Kidney (tissue), 22 donors: ENCODE measurements at places on chromosomes 6 and 20. TPM values are rescaled to one million over a fixed set of nuclear protein-coding genes. Genes with fewer than 3 reads are reported as not detected.

The FAM162B gene
- 4.3 TPM for total RNA-seq

The ACTL10 gene
- total RNA-seq = 3.0 TPM

The POLH gene
- 16.8 TPM for total RNA-seq

The HCK gene
- 24.0 TPM for total RNA-seq

The GTSF1L gene
- total RNA-seq = not detected

The NR2E1 gene
- not detected for total RNA-seq

DNA sequence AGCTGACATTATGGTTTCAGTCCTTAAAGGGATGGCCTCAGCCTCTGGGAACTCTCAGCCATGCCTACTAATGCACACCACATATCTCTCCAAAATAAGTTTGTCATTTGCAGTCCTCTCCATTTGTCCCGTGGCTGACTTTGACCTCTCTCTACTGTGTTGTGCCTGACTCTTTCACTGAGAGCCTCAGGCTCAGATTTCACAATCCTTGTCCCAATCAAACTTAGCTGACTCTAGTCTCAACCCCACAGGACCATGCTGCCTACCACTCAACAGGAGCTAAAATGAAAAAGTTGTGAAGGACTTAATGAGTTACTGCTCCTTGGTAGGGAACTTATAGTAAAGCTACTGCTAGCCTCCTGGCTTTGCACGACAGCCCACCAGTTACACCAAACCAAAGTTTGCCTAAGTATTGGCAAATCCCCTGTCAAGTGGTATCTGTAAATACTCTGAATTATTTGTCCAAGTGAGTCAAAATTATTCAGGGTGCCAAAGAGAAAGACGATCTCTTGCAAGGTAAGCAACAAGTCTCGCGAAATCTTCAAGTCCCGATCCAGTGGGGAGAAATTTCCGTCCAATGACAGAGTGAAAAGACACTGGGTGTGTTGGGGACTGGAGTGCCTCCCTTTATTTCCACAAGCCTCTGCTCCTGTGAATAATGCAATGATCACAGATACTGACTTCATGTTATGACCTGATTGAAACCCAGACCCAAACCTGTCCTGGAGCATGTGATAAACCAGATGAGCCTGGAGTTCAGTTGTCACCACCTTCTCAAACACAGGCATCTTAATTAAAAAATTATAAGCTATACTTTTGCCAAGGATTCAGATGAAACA lies 124.4 kb upstream of the FOXQ1 start:
- DNase-seq = no peak
- H3K36me3 ChIP-seq = no peaks in the 10 kb centered on the region
- H3K4me3 ChIP-seq = no peak overlapping the region
- H3K27ac ChIP-seq = no peak overlapping the region

DNA sequence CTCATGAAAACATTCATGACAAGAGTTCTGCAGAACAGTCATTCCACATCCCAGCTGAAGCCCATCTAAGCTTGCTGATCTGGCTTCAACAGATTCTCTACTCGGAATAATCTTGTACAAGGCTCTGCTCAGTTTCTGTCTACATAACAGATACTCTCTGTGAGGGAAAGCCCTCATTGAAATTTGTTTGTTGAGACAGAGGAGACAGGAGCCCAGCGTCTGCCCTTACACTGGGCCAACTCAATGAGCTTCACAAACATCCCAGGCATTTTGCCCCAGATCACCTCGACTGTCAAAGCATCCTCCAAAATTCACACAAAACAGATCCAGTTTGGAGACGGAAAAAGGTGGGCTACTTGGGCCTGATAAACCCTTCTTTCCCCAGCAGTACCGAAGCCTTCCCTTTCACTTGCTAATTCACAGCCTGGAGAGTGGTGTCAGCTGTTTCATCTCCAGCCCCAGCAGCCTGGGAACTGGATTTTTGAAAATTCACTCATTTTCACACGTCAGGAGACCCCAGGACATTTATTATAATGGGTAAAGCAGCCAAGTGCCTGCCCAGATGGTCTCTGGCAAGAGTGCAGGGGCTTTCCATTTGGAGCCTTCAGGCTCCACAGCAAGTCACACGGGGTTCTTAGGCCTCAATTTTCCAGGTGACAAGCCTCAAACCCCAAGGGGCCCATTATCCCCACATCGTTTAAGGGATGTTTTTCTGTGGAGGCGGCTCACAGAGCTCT lies 7.3 kb downstream of the CCDC167 start:
- H3K4me3 ChIP-seq = no peak overlapping the region
- H3K4me1 ChIP-seq = no peaks in the 10 kb centered on the region
- H3K36me3 ChIP-seq = no peaks in the 10 kb centered on the region
- no peak overlapping the region for H3K27ac ChIP-seq
- no peak for DNase-seq

GRCh38 chr20:57199656-57200405 lies 66.6 kb downstream of the BMP7 start:
- no peaks in the 10 kb centered on the region for H3K4me1 ChIP-seq
- H3K27me3 ChIP-seq = no peaks in the 10 kb centered on the region
- no peaks in the 10 kb centered on the region for H3K36me3 ChIP-seq
- no peak overlapping the region for H3K4me3 ChIP-seq
- no peak for DNase-seq

DNA sequence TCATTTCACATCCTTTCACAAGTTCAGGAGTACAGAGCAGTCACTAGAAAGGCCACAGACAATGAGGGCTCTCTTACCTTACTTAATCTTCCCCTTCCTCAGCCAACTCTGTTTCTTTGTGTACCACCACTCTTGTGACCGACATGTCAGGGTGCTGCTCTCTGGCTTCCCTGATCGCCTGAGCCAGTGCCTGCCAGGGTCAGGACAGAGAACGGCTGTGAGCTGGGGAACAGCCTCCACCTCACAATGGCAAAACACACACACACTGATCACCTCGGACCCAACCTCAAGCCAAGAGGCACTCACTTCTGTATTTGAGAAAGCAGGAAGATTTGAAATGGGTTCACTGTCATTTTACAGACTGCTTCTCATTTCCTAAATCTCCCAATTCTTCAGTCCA lies 30.8 kb downstream of the SMLR1 start:
- no peaks in the 10 kb centered on the region for H3K4me1 ChIP-seq
- no peaks in the 10 kb centered on the region for H3K27me3 ChIP-seq
- no peaks in the 10 kb centered on the region for H3K36me3 ChIP-seq

DNA sequence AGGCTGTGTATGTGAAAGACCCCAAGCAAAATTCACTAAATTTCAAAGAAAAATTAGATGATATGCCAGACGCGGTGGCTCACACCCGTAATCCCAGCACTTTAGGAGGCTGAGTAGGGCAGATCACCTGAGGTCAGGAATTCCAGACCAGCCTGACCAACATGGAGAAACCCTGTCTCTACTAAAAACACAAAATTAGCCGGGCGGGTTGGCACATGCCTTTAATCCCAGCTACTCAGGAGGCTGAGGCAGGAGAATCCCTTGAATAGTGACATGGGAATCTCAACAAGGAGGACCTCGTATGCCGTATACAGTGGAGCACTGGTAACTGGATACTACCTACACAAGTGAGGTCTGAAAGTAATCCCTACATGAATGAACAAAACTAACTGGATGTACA lies 92.7 kb upstream of the JARID2 start:
- H3K27ac ChIP-seq = no peak overlapping the region
- no peak for DNase-seq
- no peaks in the 10 kb centered on the region for H3K36me3 ChIP-seq

DNA sequence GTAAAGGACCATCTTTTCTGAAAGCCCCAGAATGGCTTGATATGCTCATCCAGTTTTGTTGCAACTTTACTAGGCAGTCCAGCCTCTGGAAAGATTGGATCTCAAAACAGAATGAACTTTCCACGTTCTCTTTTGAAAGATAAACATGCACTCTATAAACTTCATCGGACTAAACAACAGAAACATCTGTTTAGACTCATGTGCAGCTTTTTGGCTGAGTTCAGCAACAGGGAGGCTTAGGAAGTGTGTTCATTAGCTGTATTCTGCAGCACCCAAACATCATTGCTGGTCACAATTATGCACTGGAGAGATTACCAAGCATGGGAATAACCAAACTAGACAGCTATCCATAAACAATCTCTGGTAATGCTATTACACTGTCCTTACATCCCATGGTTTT lies 180.5 kb downstream of the TENT5A start:
- H3K27me3 ChIP-seq = no peaks in the 10 kb centered on the region
- H3K36me3 ChIP-seq = no peaks in the 10 kb centered on the region
- H3K4me1 ChIP-seq = no peaks in the 10 kb centered on the region
- no peak overlapping the region for H3K4me3 ChIP-seq

GRCh38 chr20:2942439-2942838 lies 69.2 kb downstream of the PTPRA start:
- DNase-seq = no peak
- H3K36me3 ChIP-seq = no peaks in the 10 kb centered on the region
- no peak overlapping the region for H3K4me3 ChIP-seq
- H3K27me3 ChIP-seq = no peaks in the 10 kb centered on the region
- H3K27ac ChIP-seq = no peak overlapping the region

DNA sequence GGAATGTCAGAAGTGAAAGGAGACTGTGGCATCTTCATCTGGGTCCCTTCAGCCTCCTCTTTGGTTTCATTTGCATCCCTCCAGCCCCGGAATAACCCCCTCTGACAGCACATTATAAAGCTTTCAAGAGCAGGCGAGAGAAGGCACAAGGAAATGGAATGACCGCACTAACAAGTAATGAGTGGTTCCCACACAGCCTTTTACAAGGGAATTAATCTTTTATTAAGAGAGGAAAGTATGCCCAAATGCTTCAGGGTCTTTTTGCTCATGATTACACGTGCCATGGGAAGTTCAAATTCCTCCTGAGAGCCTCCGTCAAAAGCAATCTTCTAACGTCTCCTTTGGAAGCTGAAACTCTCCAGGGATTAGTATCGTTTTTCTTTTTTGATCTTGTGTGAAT lies 347.0 kb downstream of the BTBD3 start:
- no peak overlapping the region for H3K4me3 ChIP-seq
- DNase-seq = no peak
- no peaks in the 10 kb centered on the region for H3K4me1 ChIP-seq
- H3K27me3 ChIP-seq = no peaks in the 10 kb centered on the region
- no peak overlapping the region for H3K27ac ChIP-seq

- no peaks in the 10 kb centered on the region for H3K4me1 ChIP-seq
- no peak overlapping the region for H3K4me3 ChIP-seq
- H3K27me3 ChIP-seq = no peaks in the 10 kb centered on the region
- H3K27ac ChIP-seq = no peak overlapping the region
Measured at GRCh38 chr6:1689141-1689540, 79.4 kb downstream of the FOXC1 start.

GRCh38 chr20:58992911-58993310 lies 11.9 kb downstream of the NELFCD start:
- no peak for DNase-seq
- no peak overlapping the region for H3K27ac ChIP-seq
- H3K4me3 ChIP-seq = no peak overlapping the region
- no peaks in the 10 kb centered on the region for H3K27me3 ChIP-seq
- H3K4me1 ChIP-seq = no peaks in the 10 kb centered on the region
